ENCODE measurements at places on chromosomes 4 and X.

DNA sequence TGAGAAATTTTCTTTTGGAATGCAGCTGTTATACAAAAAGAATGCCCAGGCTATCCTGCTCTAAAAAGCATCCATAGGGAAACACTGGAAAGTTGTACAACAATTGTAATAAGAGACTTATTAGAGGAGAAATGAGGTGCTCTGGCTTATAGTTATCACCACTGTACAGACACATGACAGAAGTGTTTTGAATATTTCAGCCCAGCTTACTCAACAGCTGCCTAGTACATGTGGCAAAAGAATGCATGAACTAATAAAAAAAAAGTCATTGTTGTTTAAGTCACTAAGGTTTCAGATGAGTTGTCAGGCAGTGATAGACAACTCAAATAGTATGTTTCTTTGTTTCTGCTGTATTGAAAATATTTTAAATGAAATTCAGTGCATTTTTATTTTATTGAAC, 307.7 kb downstream of the GPM6A start:
- DNase-seq = no peak

DNA sequence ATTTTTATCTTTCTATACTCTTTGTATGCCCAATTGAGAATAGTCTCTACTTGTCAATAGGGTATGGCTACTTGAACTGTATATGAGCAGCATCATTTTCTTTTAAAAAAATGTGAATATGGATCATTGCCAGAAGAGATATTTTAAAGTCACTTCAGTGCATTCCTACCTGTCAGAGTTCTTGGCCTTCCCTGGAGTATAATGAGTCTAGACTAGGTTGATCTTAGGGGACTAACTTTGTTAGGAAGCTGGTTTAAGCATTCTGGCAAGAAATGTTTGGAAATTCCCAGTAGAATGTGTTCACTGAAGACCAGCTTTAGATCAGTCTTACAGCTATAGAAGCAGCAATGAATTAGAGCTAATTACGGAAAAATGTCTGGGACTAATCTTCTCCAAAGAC, 178.2 kb downstream of the FAT4 start:
- no peak for DNase-seq

DNA sequence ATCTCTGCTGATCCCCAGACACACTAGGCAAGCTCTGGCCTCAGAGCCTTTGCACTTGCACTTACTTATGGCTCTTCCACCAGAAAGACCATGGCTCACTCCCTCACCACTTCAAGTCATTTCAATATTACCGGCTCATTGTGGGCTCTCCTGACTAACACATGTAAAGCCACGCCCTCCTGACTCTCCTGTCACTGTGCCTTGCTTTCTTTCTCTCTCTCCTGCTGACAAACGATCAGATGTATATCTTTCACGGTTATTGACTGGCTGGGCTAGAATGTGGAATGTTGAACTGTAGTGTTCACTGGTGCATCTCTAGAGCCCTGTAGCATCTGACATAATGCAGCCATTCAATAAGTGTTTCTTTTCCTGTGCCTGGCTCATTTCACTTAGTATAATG, 425.1 kb downstream of the RAB28 start:
- DNase-seq = no peak

DNA sequence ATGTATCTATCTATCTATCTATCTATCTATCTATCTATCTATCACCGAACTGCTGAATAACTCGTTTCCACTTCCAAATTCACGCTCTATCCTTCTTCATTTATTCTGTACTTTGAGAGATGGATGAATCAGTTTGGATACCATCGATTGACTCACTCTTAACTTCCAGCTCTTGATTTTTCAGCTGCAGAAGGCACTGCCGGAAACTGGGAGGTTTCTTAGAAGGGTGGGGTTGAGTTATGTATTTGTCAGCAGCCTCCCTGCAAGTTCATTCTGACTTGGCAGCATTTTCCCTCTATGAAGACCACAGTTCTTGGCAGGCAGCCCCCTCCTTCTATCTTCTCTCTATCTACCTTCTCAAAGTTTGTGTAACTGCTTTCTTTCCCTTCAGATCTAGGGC, 112.0 kb upstream of the MAGEB18 start:
- DNase-seq = no peak

- no peak for DNase-seq
Measured at GRCh38 chr4:77920371-77920770, 57.7 kb downstream of the MRPL1 start.

- peak; percentile 12 for DNase-seq
Measured at GRCh38 chrX:31038575-31039326, 33.1 kb downstream of the FTHL17 start.

DNA sequence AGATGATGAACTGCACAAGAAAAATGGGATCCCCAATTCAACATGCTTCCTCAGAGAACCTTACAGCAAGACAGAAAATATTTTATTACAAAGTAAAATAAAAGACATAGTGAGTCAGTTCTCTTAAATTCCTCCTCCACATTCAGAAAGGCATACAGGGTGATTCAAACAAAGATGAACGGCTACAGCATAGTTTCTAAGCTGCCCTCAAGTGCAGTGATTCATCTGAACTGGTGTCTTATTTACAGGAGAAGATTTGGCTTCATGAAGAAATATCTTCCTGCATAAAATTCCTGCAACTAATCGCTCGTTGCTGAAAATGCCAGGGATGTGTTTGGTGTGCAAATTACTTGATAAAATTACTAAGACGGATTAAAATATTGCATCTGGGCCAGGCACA, 103.6 kb downstream of the PRKX start:
- DNase-seq = no peak

DNA sequence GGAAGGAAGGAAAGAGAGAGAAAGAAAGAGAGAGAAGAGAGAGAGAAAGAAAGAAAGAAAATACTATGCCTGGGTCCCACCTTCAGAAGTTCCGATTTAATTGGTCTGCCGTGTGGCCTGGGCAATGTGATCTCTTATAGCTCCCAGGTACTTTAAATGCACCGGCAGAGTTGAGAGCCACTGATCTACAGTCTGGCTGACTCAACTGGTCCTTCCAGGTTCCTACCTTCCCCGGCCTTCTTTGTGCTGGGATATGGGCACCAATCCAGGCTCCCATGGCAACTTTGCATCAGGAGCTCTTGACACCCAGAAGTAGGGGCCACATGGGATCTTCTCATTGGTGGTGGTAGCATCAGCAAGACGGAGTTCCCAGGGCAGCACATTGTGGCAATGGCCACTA, 186.5 kb upstream of the ATP6AP2 start:
- DNase-seq = no peak

GRCh38 chrX:39244147-39244546, 442.9 kb downstream of the MID1IP1 start:
- no peak for DNase-seq

- no peak for DNase-seq
Measured at GRCh38 chrX:22136711-22137110, 104.6 kb downstream of the PHEX start.

GRCh38 chr4:67320645-67321044, 224.7 kb downstream of the CENPC start:
- no peak for DNase-seq

GRCh38 chrX:23435108-23435507, 100.5 kb downstream of the PTCHD1 start:
- no peak for DNase-seq

- no peak for DNase-seq
Measured at GRCh38 chrX:151912780-151913179, at the start of gene MAGEA4. MAGEA4 (plus strand) TSS chrX:151912889; CDS start chrX:151923665, 10,776 bp downstream.

- no peak for DNase-seq
Measured at GRCh38 chrX:100379388-100379986, 30.6 kb downstream of the PCDH19 start.

- DNase-seq = no peak
Measured at GRCh38 chr4:65311120-65311519, 359.2 kb downstream of the EPHA5 start.

DNA sequence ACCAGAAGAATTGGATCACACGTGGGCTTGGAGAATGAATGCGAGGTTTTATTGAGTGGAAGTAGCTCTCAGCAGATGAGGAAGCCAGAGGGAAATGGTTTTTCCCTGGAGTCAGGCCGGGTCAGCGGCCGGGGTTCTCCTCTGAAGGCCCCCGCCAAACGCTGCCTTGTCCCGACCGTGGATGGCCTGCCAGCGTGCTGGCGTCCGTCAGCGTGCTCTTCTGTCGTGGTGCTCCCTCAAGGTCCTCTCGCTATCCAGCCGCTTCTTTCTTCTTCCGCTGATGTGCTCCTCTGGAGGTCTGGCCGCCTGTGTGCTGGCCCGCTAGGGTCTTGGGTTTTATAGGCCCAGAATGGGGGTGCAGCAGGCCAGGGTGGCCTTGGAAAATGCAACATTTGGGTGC, 632.2 kb downstream of the TRAM1L1 start:
- DNase-seq = no peak

DNA sequence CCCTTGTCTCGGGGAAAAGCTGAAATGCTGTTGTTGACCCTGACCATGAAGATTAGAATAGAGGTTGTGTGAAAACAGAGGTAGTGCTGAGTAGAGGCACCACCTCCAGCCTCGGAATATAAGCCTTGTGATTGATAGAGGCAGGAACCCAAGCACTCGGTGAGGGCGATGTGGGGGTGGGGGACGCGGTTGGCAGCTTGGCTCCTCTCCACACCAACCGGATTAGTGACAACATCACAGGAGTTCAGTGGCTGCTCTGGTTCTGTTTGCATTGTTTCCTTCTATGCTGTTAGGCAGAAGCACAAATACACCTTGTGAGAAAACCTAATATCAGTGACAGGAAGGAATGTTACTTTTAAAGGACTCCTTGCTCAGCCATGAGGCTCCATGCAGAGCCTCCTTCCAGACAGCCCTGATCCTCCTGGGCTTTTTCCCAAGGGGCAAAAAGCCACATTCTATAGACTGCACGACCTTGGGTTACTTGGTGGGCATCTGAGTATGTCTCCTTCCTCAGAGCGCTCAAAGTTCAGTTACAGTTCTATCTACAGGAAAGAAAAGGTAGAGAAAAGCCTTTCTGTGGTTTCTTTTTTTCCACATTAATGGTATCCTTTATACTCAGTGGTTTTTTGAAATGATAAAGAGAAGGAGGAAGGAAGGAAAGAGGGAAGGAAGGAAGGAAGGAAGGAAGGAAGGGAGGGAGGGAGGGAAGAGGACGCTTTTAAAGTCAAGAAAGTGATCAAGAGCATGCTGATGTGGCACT, 150.4 kb upstream of the NOCT start:
- no peak for DNase-seq

- DNase-seq = no peak
Measured at GRCh38 chr4:71609167-71609566, 174.7 kb downstream of the GC start.

DNA sequence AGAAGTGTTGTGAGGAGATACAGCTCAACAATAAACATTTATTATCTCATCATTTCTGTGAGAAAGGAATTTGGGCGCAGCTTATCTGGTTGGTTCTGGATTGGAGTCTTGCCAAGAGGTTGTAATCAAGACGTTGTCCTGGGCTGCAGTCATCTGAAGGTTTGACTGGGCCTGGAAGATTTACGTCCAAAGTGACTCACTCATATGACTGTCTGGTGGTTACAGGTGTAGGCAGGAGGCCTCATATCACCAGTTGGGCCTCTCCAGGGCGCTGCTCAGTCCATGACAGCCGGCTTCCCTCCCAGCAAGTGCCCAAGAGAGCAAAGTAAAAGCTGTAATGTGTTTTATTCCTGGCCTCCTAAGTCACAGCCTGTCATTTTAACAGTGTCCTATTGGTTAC, 106.3 kb downstream of the USP46 start:
- no peak for DNase-seq

DNA sequence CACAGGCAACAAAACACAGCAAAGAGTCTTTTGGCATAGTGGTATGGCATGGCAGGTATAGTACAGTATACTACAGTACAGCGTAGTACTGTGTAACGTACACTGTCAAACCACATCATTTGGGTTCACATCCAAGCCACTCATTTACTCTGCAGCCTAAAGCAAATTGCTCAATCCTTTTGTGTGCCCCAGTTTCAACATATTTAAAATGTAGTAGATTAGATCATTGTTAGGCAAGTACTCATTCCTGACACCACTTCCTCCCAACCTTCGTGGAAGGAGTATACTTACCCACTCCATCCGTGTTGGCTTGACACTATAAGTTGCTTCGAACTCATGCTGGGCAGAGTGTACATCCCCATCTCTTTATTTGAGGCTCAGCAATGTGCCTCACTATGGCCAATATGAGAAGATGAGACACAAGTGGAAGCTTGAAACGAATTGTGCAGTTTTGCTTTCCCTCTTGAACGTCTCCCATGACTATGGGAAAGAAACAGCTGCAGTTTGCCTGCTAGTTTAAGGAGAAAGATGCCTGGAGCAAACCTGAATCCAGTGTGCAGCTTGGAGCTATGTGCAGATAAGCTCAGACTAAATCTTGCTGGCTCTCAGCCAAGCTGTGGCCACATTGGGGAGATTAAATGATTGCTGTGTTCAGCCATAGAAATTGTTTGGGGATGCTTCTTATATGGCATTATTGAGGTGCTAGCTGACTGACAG, 85.7 kb upstream of the TBL1X start:
- peak; percentile 23 for DNase-seq

DNA sequence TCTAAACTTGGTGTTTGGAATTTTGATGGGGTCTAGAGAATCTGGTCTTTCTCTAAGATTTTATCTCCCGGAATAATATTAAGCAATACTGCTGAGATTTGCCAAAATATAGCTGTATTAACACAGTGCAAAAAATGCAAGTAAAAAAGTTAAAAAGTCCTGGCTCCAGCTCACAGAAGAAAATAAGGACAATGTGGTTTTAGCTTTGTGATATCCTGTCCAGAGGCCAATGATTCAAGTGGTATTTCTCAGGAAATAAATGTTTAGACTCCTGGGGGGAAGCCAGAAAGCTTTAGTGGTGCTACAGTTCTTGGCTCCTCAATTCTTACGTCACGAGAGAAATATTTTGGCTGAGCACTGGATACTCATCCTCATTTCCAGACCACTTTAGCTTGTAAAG, 40.9 kb upstream of the IL13RA2 start:
- DNase-seq = no peak

DNA sequence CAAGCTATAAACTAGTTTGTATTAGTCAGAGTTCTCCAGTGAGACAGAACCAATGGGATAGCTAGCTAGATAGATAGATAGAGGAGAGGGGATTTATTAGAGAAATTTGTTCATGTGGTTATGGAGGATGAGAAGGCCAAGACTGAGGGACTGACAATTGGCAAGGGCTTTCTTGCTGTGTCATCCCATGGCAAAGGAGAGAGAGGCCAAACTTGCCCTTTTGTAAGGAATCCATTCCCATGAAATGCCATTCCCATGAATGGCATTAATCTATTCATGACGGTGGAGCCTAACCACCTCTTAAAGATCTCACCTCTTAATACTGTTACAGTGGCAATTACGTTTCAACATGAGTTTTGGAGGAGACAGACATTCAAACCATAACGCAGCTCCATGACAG, 58.1 kb downstream of the LINC00632 start:
- DNase-seq = no peak
